Activated CD4-positive, alpha-beta T cell treated with anti-CD3 and anti-CD28 coated beads for 4 hours (primary cell): ENCODE measurements at places on chromosomes 6 and 20.

GRCh38 chr6:11805259-11806053 is 26.9 kb upstream of the ADTRP start:
- no peak for DNase-seq

DNA sequence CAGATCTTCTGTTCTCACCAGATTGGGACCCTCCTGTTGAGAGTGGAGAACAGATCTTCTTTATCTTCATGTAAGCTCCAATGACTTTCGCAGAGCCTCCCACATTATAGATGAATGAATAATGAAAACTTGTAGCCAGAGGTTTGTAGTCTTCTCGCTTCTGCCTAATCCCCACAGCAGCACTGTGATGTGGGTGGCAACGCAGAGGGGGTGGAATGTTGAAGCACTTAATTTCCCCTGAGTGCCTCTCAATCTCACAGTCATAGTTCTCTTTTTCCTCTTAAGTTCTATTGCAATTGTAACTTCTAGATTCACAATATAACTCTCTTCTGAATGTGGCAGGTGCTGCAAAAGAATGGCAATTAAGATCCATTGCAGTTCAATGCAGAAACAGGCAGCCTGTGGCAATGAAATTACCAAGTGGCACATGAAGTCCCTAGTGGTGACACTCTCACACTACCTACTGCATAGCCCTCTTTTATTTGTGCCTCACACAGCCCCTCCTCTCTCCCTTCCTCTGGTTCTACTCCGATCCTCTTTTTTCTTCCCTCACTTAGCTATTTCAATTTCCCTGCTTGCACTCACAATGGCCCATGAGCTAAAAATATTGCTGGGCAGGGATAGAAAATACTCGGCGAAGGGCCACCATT is 281.9 kb downstream of the UBE3D start:
- no peak for DNase-seq

DNA sequence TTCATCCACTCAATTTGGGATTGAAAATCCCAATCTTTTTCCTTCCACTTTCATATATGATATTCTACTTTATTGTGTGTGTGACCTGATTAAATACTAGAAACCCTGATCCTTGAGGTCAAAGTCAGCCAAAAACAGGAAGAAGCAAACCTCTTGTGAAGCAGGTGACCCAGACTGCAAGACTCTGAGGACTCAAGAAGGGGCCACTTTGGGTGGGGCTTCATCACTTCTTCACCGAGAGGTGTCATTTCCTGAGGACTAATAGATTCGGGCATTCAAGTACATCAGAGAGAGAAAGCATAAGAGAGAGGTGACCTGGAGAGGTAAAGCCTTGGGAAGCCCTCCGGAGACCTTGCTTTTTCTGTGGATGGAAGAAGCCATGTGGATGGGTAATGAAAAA is 129.0 kb downstream of the CFAP61 start:
- no peak for DNase-seq

DNA sequence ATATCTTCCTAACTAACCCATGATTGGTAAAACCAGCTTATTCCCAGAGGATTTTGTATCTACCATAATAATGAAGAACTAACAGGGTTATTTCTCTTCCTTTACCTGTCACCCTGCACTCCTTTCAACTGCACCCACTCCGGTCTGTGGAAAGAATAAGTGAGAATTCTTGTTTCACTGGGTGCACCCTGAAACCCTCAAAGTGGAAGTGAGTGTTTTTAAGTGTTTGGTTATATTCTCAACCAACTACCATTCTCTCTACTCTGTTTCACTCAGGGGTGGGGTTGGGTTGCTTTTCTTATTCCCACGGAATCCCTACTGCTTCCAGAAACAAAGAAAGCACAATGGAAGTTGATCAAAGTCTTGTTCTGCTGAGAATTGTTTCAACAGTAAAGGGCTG is 42.6 kb upstream of the KHDRBS2 start:
- DNase-seq = no peak

DNA sequence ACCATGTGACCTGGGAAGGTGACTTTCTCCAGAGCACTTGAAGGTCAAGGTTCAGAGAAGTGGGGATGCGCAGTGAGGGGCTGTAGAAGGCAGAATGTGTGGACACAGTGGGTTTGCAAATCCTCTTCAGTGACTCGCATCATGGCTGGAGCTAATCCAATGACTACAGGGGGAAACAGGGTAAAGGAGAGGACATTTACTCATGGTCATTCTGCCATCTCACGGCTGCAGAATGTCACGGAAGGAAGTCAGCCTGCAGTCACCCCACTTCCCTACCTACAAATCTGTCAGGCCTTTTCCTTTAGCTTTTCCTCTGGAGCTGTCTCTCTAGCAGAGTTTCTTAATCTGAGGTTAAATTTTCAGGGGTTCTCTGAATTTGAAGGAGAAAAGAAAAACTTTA is 337.6 kb downstream of the CDC5L start:
- DNase-seq = no peak

GRCh38 chr6:68633281-68633971 is 1.7 kb upstream of the ADGRB3 start:
- DNase-seq = no peak
